ENCODE measurements at places on chromosomes 5 and 9.

GRCh38 chr5:122707796-122708195 is 67.1 kb upstream of the SNX2 start:
- no peak for DNase-seq

DNA sequence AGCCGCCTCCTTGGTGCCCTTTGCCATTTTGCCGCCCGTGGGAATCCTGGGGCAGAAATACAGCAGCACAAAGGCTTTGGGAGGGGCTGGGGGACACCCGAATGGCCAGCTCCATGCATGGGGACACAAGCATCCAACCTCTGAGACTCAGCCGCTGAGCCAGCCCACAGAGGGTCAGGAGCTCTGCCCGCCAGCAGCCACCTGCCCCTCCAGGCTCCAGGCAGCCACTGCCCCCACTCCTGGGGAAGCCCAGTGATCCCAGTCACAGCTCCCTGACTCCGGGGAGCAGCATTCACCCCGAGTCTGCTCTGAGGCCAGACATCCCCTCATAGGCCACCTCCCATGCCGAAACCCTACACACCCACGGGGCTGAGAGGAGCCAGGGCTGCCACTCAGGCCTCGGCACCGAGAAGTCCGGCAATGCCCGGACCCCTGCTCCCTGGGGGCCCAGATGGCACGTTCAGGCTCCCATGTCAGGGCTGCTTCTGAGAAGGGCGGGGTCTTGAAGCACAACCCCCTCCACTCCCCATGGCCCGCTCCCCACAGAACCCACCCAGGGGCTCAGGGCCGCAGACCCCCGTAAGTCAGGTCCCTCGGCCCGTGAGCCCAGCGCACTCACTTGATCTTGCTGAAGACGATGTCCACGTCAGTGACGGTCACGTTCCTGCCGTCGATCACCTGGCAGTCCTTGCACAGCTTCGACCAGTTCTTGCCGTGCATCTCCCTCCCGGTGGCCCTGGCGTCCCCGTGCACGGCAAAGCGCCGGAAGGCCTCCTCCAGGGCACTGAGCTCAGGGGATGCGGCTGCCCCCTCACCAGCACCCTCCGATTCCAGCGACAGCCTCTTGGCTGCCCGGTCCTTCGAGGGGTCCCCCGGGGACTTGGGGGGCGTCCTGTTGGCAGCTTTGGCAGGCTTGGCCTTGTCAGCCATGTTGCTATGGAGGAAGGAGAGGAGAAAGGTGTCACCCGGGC is 15.7 kb downstream of the TPPP start:
- no peak for DNase-seq

- DNase-seq: no peak
Observed at GRCh38 chr5:163766936-163767670, 261.7 kb downstream of the MAT2B start.

- DNase-seq: no peak
Observed at GRCh38 chr9:112430006-112430522, 50.2 kb downstream of the HSDL2 start.

DNA sequence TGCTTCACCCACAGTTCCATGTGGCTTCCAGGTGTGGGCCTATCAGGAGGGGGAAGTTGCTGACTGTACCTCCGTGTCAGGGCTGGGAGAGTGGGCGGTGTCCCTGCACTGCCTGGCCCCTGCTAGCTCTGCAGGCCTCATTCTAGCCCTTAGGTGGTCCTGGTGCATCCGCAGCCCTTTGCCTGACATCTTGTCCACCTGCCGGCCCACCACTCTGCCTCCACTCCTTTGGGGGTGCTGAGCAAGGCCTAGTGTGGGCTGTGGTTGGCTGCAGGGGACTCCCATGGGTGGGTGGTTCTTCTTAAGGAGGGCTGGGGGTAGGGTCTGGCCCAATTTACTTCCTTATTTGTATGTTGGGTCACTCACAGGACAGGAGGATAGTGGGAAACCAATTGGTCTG is 66.9 kb downstream of the HSPA4 start:
- DNase-seq: no peak

DNA sequence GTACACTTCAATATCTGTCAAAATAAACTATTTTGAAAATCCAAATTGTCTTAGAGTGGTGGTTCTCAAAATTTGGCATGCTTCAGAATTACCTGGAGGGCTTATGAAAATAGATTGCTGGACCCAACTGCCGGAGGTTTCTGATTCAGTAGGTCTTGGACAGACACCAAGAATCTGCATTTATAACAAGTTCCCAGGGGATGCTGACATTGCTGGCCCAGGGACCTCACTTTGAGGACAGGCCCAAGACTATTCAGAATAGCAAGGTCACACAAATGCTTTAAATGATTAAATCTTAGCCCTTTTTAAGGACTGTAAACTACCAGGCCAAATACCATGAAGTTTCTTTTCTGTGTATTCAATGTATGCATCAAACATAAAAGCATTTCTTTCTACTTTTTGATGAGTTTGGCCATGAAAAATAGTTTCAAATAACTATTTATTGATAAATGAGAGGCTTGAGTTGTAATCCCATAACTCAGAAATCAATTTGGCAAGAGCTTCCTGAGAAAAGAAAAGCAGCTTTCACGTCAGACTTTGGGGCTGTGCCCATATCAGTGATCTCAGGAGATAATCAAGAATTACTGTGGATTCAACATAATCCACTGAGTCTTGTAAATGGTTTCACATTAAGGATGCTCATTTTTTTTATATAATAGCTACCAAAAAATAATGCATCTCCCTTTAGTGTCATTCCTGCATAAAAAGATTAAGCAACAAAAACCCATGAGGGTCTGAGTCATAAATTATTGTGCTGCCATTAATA is 191.4 kb downstream of the FRMD3 start:
- no peak for DNase-seq

DNA sequence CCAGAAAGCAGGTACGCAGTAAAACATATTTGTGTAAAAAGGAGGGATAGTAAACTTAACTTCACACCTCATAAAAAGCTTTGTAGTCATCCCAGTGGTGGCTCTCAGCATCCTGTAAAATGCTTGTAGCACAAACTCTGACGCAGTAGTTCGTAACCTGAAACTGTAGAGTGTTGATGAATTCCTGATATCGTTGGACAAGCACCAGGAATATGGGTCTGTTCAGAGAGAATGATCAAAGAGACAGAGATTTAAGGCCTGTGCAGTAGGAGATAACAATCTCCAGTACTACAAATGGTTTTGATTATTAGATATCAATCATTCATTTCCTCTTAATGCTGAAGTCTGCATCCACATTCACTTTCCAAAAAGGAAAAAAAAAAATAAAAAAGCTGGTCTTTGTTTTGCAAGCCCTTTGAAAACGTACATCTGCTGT is 148.5 kb downstream of the KIAA0825 start:
- DNase-seq: no peak

GRCh38 chr5:40224421-40224820 is 455.3 kb upstream of the PTGER4 start:
- DNase-seq: no peak

GRCh38 chr5:172469697-172470096 is 15.4 kb upstream of the SH3PXD2B start:
- DNase-seq: no peak

GRCh38 chr9:90616806-90617205 is 25.8 kb downstream of the DIRAS2 start:
- no peak for DNase-seq

GRCh38 chr5:96048763-96049162 is 87.1 kb upstream of the ELL2 start:
- DNase-seq: no peak

DNA sequence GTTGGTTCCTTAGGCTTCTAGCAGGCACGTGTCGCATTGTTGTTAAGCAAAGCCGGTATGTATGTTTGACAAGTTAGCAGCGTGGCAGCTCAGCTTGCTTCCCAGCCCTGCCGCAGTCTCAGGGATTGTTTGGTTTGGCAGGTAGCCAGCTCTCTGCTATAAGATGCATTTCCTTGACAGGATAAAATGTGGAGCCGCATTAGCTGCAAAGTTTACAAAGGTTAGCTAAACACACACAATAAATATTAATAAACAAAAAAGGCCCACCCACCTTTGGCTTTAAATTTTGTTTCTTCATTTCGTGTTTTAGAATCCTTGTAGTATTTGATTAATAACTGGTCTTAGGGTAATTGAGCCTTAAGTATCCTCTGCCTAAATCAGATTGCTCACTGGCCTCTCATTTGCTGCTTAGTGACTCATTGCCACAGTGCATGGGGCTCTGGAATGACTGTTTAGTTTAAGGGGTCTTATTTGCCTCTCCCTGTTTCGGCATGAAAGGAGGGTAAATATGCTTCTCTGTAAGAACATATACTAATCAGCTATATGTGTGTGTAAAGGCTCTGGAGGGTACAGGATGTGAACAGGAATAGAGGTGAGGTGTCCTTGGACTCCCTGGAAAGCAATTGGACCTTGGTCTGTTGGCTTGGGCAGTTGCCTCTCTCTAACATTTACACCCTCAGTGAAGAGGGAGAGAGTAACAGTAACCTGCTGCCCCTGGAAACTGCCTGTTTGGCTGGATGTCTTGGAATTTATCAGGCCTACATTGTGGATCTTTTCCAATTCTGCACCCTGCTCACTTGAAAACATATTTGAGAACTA is 122.0 kb downstream of the GDNF start:
- DNase-seq: no peak

DNA sequence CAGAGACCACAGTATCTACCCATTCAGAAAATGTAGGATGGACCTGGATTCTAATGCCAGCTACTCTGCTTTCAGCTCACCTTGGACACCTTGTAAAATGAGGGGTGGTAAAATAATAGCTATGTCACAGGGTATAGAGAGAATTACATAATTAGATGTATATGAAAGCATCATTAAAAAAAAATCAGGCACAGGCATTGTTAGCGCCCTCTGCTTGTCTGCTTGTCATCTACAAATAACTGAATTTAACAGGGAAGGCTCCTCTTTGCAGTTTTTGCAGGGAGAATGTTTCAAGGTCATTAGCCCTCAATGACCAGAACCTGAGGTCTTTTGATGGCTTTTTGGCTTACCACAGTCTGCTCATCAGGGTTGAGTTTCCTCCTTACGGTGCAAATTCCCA is 58.0 kb downstream of the GPR21 start:
- no peak for DNase-seq

DNA sequence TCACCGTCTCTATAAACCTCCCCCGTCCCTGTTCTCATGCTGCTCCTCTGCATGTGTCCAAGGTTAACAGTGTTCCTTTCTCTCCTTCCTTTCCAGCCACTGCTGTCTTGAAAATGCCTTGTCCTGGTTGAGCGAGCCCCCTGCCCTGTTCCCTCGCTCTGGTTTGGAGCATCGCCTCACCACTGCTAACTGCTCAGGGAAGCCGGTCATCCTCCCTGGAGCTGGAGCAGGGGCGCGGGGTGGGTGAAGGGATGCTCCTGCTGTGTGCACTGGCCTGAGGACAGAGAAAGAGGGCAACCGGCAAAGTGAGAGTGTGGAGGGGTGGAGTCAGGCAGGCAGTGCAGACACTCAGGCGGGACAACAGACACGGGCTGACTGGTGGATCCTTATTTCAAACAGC is 19.4 kb downstream of the UBE2QL1 start:
- DNase-seq: no peak

GRCh38 chr5:58854441-58854840 is 271.6 kb downstream of the RAB3C start:
- DNase-seq: no peak

DNA sequence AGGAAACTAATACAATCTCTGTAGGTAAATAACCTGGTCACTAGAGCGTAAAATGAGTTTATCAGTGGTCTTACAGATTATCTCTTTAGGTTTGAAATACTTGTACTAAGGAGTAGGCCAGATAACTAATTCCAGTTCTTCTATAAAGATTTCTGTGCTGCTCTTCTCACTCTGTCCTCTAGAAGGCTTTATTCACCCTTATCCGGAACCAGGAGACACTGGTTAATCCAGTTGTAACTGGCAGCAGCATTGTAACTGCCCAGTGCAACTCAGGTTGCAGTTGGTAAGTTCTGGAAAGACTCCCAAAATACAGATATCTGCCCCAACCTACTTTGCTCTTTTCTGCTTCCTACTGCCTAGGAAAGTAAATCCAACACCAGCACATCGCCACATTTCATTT is 19.8 kb downstream of the C5orf22 start:
- no peak for DNase-seq

DNA sequence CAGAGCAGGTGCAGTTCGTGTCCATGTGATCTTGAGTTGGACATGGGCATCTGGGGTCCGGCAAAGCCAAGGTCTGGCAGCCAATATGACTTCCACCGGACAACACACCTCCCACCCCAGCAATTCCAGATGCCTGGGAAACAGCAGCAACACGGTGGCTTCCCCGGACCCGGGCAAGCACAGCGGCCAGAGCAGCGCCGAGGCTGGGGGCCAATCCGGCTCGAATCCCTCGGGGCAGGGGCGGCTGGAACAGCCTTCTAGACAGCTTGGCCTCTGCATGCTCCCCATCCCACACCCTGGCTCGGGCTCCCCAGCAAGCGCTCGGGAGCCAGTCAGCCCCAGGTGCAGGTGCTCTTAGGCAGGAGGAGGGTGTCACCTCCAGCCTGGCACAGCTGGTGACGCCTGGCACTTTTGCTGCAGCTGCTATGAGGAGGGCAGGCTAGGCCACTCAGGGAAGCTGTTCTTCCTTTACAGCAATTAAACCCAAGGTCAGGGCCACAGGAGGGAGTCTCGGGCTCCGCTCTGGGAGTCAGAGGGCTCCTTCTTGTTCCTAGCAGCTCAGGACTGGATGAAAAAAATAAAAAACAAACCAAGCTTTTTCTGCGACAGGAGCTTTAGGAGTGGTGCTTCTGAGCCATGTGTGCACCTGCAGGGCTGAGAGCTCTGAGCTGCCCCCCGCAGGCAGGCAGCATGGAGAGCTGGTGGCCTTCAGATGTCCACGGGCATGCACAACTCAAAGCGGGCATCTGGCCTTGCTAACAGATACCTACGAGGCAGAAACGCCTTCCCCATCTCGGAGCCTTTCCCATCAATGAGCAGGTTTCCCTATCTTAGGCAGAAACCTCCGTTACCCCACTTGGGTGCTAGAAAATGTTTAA is 28.2 kb downstream of the DBH start:
- DNase-seq: no peak

- DNase-seq: no peak
Observed at GRCh38 chr9:133134388-133135145, 13.5 kb upstream of the RALGDS start.

GRCh38 chr9:133477992-133478850 is 678 bp downstream of the SLC2A6 start:
- peak; percentile 13 for DNase-seq

- no peak for DNase-seq
Observed at GRCh38 chr5:16593013-16593412, 23.8 kb downstream of the RETREG1 start.
